ENCODE measurements at places on chromosomes 7 and 10.

DNA sequence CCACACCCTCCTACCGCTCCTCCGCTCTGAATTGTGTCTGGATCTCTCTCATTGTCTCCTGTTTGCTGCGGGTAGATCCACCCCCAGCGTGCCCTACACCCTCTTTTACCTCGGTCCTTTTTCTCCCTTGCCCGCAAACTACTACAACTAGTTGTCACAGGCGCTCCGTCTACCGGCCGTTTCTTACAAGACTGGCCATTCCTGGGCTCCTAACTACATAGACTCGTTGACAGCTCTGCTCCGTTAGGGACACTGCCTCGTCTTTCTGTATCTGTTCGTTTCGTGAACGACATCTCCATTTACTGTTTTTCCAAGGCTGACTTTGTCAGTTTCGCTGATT lies 786 bp downstream of the TAF3 start:
- no peak overlapping the region for H3K27ac ChIP-seq
- H3K4me3 ChIP-seq, result peak overlapping the region; percentile 99
- H3K27me3 ChIP-seq, result peaks cover 7% of the 10 kb centered on the region
- DNase-seq, result peak; percentile 59
- H3K36me3 ChIP-seq, result no peaks in the 10 kb centered on the region
- peaks cover 4% of the 10 kb centered on the region for H3K4me1 ChIP-seq

- H3K27me3 ChIP-seq, result peaks cover 3% of the 10 kb centered on the region
- no peak overlapping the region for H3K4me3 ChIP-seq
Measured at GRCh38 chr7:135877805-135878204, 99.4 kb downstream of the MTPN start.

GRCh38 chr10:36185097-36185496 lies 543.0 kb upstream of the FZD8 start:
- H3K27ac ChIP-seq, result no peak overlapping the region
- H3K4me1 ChIP-seq, result peaks cover 15% of the 10 kb centered on the region
- no peak for DNase-seq
- H3K4me3 ChIP-seq, result no peak overlapping the region
- H3K36me3 ChIP-seq, result no peaks in the 10 kb centered on the region

- H3K36me3 ChIP-seq, result no peaks in the 10 kb centered on the region
- peak overlapping the region; percentile 81 for H3K4me3 ChIP-seq
- H3K4me1 ChIP-seq, result peaks cover 36% of the 10 kb centered on the region
- no peaks in the 10 kb centered on the region for H3K27me3 ChIP-seq
- peak overlapping the region; percentile 93 for H3K27ac ChIP-seq
- DNase-seq, result peak; percentile 79
Measured at GRCh38 chr10:80407812-80408241, 524 bp upstream of the PRXL2A start.

- peaks cover 47% of the 10 kb centered on the region for H3K4me1 ChIP-seq
- H3K36me3 ChIP-seq, result peaks cover 38% of the 10 kb centered on the region
- H3K27me3 ChIP-seq, result no peaks in the 10 kb centered on the region
- peak overlapping the region; percentile 95 for H3K27ac ChIP-seq
Measured at GRCh38 chr10:3783316-3783681, 1.7 kb downstream of the KLF6 start.

- no peak overlapping the region for H3K27ac ChIP-seq
- H3K4me1 ChIP-seq, result no peaks in the 10 kb centered on the region
- H3K36me3 ChIP-seq, result no peaks in the 10 kb centered on the region
- DNase-seq, result no peak
- H3K27me3 ChIP-seq, result no peaks in the 10 kb centered on the region
- H3K4me3 ChIP-seq, result no peak overlapping the region
Measured at GRCh38 chr10:78491812-78492211, 458.1 kb downstream of the RPS24 start.

DNA sequence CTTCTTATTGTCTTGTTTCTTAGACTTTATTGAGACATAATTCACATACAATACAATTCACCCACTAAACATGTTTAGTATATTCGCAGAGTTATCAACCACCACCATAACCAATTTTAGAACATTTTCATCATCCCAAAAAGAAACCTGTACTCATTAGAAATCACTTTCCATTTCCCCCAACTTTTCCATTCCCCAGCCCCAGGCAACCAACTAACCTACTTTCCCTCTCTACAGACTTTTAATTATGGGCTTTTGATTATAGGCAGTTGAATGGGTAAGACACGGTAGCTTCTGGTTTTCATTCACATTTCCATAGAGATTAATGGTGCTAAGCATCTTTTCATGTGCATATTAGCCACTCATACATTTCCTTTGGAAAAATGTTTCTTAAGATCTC lies 24.2 kb upstream of the OTUD1 start:
- DNase-seq, result no peak
- H3K4me3 ChIP-seq, result no peak overlapping the region
- H3K4me1 ChIP-seq, result no peaks in the 10 kb centered on the region
- no peak overlapping the region for H3K27ac ChIP-seq

DNA sequence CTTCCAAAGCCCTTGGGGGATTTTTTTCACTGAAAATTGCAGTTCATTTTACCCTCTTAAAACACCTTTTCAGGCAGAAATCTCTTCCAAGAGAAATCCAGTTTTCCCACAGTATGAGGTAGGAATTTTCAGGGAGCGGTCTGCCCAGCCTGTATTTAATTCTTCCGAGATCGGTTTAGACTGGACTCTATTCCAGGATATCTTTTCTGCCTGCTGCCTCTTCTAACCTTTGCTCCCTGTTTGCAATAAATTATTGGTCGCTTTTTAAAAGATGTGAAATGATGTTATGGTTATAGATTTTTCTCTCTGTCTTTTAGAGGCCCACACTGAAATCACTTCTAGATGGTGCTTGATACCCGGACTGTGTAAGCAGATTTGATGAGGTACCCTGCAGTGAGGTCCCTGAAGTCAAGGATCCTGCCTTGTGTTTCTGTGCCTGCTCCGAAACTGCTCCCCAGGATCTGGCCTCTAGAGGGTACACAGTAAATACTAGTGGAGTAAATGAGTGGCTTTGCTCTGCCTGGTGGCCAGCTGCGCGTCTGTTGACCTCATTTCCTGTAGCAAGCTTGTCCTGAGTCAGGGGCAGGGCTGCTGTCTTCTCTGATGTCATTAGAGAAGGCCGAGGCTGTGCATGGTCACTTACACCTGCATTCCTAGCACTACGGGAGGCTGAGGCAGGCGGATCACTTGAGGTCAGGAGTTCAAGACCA lies 191.6 kb downstream of the FANK1 start:
- H3K27ac ChIP-seq, result no peak overlapping the region
- no peak overlapping the region for H3K4me3 ChIP-seq
- H3K36me3 ChIP-seq, result no peaks in the 10 kb centered on the region
- no peak for DNase-seq
- H3K27me3 ChIP-seq, result no peaks in the 10 kb centered on the region

DNA sequence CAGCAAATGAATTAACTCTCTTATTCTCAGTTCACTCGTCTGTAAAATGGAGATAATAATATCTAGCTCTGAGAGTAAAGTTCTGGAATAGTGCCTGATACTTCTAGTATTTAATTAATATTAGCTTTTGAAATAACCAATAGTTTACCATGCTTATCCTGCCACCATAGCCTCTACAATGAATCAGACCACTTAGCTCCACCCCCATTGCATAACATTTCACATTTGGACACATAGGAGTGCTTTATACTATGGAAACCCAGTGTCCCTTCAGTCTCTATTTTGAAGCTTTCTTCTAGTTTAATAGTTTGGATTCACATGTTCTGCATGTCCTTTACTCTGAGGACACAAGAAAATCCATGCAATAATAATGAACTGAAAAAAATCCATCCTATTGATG lies 427.3 kb upstream of the C7orf33 start:
- H3K4me1 ChIP-seq, result no peaks in the 10 kb centered on the region
- H3K27me3 ChIP-seq, result no peaks in the 10 kb centered on the region
- H3K4me3 ChIP-seq, result no peak overlapping the region
- no peak for DNase-seq
- H3K27ac ChIP-seq, result no peak overlapping the region

DNA sequence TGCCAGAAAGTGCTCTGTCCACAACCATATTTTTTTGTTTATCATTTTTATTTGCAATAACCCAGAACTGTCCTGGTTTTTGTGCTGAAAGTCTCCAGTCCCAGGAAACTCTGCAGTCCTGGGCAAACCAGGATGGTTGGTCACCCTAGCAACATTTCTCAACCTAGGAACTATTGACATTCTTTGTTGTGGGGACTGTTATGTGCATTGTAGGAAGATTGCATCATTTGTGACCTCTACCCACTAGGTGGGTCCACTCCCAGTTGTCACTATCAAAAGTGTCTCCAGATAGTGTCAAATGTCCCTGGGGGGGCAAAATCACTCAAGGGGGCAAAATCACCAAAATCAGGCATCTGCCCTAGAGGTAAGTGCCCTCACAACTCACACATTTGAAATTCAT lies 14.0 kb upstream of the SRI start:
- H3K36me3 ChIP-seq, result no peaks in the 10 kb centered on the region
- H3K27ac ChIP-seq, result no peak overlapping the region
- H3K4me3 ChIP-seq, result no peak overlapping the region
- H3K27me3 ChIP-seq, result no peaks in the 10 kb centered on the region
- no peaks in the 10 kb centered on the region for H3K4me1 ChIP-seq
